ENCODE measurements at places on chromosomes 1 and 21. TPM values are rescaled to one million over a fixed set of nuclear protein-coding genes. Genes with fewer than 3 reads are reported as not detected.

Gene LHX4
- total RNA-seq = 0.70 TPM

Gene OR2G6
- not detected for total RNA-seq

DNA sequence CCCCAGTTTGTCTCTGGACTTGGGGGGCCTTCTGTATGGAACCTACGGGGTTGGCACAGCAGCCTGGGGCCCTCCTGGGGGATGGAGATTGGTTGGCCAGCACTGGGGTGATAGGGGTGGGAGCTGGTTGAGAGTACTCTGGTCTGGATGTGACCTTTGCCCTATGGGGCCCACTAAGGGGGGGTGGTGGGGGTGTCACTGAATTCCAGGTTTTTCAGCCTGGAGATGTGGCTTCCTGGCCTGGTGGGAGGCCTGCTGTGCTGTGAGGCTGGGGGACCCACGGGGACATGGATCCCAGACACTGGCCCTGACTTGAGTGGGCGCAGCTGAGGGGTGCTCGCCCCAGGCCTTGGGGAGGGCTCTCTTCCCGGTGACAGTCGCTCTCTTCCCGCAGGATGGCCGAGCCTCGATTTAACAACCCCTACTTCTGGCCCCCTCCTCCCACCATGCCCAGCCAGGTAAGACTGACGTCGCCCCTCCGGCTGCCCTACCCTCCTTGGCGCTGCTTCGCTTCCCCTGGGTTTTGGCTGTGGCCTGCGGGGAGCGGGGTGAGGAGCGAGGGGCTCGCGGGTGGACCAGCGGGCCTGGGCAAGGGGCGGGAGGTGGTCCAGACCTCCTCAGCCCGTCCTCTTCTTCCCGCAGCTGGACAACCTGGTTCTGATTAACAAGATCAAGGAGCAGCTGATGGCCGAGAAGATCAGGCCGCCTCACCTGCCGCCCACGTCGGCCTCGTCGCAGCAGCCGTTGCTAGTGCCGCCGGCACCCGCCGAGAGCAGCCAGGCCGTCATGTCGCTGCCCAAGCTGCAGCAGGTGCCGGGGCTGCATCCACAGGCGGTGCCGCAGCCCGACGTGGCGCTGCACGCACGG lies 19.6 kb downstream of the ZNF362 start:
- H3K27me3 ChIP-seq = no peaks in the 10 kb centered on the region
- no peak overlapping the region for H3K4me3 ChIP-seq
- H3K36me3 ChIP-seq = peaks cover 43% of the 10 kb centered on the region

DNA sequence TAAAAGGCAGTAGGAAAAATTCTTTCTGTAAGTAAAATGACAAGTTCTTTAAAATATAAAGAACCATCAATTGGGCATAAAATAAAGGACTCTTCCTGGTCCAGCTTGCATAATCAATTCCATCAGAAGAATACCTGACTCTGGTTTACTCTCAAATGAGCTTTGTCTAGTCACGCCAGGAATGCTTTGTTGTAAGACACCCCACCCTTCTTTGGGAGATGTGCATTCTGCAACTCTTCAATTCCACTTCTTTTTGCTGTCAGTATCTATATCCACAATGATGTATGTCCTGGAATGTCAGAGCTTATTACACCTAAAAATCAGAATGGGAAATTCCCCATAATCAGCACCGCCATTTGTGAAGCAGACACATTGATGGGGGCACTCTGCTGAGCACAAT lies 76.1 kb downstream of the PTPN14 start:
- peak overlapping the region; percentile 94 for H3K27ac ChIP-seq
- DNase-seq = no peak
- no peaks in the 10 kb centered on the region for H3K36me3 ChIP-seq
- H3K27me3 ChIP-seq = no peaks in the 10 kb centered on the region
- H3K4me1 ChIP-seq = peaks cover 79% of the 10 kb centered on the region

GRCh38 chr1:53401813-53402745 lies 57.1 kb upstream of the DMRTB1 start:
- DNase-seq = peak; percentile 80
- H3K27ac ChIP-seq = no peak overlapping the region
- no peaks in the 10 kb centered on the region for H3K36me3 ChIP-seq
- peaks cover 29% of the 10 kb centered on the region for H3K27me3 ChIP-seq

GRCh38 chr1:80607064-80607463 lies 1193.7 kb upstream of the ADGRL2 start:
- H3K27me3 ChIP-seq = no peaks in the 10 kb centered on the region
- no peaks in the 10 kb centered on the region for H3K4me1 ChIP-seq
- DNase-seq = no peak
- no peak overlapping the region for H3K4me3 ChIP-seq
